ENCODE measurements at places on chromosomes 4 and X.

GRCh38 chr4:148730082-148730640 lies 287.9 kb upstream of the NR3C2 start:
- no peak for DNase-seq

DNA sequence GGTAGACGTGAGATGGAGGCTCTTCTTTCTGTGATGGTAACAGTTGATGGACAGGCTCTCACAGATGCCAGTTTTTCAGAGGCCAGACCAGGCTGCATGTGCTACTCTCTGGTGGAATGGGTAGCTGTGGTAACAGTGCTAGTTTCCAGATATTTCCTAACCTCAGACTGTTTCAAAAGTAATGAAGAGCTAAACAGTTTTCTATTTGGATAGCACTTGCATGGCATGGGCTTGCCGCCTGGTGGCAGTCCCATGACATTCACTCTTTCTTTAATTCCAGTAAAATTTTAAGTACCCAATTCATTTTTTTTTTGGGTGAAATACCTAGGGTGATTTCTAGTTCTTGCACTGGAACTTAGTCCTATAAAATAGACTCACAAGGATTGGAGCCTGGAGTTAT lies 220.2 kb upstream of the MAD2L1 start:
- no peak for DNase-seq

DNA sequence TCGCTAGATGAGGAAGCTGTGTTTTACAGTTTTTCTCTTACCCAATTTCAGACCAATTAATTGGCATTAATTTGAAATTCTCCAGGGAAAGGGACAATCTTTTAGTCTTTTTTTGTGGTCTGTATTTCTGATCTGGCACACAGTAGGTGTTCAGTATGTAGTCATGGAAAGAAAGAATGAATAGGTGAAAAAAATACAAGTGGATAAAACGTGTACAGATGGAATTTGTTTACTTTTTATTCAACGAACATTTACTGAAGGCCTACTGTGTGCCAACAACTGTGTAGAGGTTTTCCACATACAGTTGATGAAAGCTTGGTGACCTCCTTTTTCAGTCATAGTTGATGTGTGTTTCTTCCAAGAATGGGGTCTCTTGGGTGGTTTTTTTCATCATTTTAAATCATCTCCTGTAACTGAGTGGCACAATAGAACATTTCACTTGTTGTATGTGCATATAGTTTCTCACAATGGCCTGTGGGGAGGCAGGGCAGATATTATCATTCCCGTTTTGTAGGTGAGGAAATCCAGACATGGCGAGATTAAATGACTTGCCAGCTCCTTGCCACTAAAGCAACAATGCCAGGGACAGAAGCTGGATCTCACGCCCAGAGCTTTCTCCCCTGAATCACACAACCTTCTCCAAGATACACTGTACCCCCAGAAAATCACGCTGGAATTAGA lies 102.4 kb downstream of the CEP135 start:
- DNase-seq: no peak

- DNase-seq: no peak
These were observed 1.8 kb downstream of the SGMS2 start for GRCh38 chr4:107826421-107826980.

DNA sequence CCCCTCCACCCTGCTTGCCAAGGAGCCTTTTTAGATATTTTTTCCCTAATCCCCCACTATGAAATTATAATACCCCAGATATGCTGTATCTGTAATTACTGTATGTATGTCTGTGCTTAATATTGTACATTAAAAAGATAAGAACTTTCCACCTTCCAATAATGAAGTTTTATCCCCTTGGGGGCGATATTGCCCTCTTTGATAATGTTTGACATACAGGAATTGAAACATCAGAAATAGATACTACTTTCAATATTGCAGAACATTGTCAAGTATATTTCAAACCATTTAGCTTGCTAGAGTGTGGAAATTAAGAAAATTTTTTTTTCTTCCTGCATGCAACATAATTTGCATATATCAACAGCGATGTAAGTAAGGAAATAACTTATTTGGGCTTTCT lies 58.9 kb downstream of the NAF1 start:
- DNase-seq: no peak

GRCh38 chr4:78298618-78299017 lies 241.5 kb downstream of the FRAS1 start:
- DNase-seq: no peak

GRCh38 chr4:122890147-122890795 lies 32.1 kb downstream of the NUDT6 start:
- DNase-seq: no peak

GRCh38 chr4:7430368-7430964 lies 4.3 kb downstream of the PSAPL1 start:
- DNase-seq: no peak

GRCh38 chr4:26529479-26529878 lies 39.2 kb upstream of the CCKAR start:
- DNase-seq: no peak

GRCh38 chrX:136759968-136760367 lies 20.8 kb downstream of the ARHGEF6 start:
- no peak for DNase-seq

DNA sequence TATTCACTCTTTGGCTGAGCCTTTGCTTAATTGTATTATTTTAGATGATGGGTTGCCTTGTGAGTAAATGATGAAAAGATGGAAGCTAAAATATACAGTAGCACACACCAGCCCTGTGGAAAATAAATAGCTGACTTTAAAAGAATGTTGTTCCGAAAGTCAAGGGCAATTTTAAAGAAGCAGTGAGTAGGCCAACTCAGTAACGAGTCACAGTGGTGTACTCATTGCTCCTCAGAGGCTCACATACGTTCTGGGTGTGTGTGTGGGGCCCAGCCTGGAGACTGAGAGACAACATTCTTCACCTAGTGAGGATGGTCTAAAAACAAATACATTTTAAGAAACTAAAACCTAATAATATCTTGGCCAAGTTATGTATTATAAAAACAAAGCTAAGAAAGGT lies 640.3 kb downstream of the TRIML1 start:
- no peak for DNase-seq

- no peak for DNase-seq
These were observed 1.2 kb upstream of the BLTP1 start for GRCh38 chr4:122150931-122151330.

GRCh38 chrX:40418146-40418812 lies 162.5 kb upstream of the ATP6AP2 start:
- DNase-seq: no peak

- no peak for DNase-seq
These were observed 84.9 kb downstream of the GAB1 start for GRCh38 chr4:143421609-143422008.

- peak; percentile 48 for DNase-seq
These were observed 8.7 kb downstream of the P2RY8 start for GRCh38 chrX:1528186-1528883.

GRCh38 chr4:46656071-46656470 lies 253.0 kb downstream of the COX7B2 start:
- DNase-seq: no peak

DNA sequence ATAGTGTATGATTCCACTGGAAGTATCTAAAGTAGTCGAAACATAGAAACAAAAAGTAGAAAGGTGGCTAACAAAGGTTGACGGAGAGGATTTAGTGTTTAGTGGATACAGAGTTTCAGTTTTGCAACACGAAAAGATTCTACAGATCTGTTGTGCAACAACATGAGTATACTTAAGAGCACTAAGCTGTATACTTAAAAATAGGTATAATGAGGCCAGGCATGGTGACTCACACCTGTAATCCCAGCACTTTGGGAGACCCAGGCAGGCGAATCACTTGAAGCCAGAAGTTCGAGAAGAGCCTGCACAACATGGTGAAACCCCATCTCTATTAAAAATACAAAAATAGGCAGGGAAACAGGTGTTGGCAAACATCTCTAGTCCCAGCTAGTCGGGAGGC lies 7.9 kb upstream of the ATRX start:
- DNase-seq: no peak

DNA sequence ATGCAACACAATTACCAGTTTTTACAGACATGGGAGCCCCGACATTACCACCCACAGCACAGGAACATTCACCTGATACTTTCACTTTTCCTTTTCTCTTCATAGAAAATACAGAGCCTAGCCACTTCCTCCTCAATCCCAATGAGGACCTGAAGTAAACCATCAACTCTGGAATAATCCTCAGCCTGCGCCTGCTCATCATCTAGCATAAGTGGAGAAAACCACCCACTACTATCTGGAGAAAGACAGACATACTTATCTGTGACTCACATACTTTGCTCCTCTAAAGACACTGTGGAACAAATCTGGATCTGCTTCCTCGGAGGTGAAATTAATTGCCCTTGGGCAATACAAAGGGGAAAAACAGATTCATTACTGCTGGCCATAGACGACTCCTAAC lies 47.8 kb downstream of the ZCCHC13 start:
- no peak for DNase-seq

GRCh38 chr4:87354168-87355102 lies 31.8 kb upstream of the HSD17B13 start:
- DNase-seq: no peak

DNA sequence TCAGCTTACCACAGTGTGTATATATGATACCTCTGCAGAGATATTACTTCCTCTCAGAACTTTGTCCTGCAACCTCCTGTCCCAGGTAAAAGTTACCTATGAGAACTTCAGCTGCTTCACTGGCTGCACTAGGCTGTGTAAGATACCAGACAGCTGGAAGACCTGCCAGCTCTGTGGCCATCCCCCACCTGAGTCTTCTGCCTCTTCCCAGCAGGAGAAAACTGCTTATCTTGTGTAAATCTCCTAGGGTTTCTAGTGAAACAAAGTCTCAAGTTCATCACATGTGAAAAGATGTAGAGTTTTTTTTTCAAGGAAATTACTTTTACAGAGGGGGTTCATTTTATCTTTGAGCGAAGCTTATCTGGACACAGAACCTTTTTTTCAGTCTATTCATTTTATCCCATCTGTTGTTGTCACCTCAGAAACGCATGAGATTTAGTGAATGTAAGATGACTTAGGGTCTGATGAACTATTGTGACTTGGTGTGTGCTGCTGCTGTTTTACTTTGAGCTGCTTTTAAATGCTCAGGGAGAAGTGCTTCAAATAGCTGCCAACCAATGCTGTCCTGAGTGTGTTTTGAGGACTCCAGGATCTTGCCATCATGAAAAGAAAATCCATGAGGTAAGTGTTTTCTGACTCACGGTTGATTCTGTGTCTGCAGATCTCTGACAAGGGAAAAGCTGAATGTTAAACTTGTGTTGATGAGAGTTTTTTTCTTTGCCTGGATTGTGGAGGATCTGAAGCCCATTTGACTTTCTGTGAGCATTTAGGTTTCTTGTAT lies 187.8 kb downstream of the FRAS1 start:
- no peak for DNase-seq

DNA sequence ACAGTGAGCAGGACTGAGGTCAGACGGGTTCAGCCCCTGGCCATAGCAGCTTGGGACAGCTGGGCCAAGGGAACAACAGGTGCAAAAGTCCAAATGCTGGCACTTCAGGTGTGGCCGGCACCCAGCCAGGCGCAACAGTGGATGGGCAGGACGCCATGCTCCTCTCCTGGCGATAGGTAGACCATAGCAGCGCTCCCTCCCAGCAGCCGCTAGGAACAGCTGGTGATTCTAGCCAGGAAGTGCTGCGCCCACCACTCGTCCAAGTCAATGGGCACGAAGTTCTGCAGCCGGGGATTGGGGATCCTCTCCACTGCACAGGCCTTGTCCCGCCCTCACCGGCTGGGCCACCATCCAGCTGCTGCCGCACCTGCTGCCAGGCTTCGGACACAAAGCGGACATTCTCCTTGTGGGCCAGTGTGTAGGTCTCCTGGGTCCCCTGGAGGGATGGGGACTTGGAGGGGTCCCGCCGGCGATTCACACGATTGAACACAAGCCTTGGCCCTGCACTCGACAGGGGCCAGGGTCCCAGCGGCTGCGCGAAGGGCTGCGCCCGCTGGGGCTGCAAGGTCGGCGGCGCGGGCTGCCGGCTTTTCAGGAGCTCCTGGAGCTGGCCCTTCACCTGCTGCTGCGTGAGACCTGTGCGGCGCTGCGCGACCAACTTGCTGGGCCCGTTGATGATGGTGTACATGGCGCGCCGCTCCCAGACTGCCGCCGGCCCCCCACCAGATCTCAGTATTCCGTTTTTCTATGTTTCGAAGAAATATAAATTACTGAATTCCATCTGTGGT lies 227.5 kb upstream of the STK26 start:
- DNase-seq: no peak

DNA sequence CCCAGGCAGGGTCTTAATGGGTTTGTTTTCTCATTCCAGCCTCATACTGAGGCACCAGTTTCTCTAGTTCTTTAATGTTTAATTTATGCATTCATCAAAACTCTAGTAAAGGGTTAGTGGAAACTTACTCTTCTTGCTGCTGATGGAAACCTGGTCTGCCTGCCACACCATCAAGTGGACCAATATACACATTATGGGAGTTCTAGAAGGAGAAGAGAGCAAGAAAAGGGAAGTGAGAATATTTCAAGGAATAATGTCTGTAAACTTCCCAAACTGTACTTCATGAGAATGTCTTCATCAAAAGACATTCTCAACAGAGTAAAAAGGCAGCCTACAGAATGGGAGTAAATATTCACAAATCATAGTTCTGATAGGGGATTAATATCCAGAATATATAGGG lies 20.9 kb upstream of the DHX15 start:
- no peak for DNase-seq

DNA sequence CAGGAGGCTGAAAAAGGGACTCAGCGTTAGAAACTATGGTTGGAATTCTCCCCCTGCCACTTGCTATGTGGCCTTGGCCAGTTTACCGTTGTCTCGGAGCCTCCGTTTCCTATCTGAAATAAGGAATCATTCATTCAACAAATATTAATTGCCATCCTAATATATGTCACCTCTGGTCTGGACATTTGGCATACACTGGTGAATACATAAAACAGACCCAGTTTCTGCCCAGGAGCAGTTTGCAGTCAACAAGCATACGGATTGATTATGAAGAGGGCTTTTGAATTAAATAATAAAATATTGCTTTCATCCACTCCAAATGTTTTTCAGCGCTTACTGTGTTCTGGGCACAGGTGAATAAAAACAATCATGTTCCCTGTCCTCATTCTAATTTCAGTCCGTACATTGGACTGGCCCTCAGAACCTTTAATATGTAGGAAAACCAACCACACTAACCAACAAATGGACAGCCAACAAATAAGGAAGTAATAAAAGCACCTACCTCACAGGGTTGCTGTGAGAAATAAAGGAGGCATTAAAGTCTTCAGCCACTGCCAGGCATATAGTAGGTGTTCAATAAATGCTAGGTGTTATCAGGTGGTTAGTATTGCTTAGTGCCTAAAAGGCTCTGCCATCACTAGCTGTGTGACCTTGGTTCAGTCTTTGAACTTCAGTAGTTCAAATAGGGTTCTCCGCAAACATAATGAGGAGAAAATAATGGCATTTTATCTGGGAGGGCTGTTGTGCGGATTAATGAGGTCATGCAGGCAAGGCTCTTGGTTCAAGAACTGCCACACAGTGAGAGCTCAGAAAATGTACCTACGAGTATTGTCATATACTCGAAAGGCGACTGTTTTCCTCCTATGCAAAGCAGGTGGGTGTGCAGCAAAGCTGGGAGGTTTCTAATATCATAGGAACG lies 7.3 kb upstream of the GSX2 start:
- DNase-seq: no peak

DNA sequence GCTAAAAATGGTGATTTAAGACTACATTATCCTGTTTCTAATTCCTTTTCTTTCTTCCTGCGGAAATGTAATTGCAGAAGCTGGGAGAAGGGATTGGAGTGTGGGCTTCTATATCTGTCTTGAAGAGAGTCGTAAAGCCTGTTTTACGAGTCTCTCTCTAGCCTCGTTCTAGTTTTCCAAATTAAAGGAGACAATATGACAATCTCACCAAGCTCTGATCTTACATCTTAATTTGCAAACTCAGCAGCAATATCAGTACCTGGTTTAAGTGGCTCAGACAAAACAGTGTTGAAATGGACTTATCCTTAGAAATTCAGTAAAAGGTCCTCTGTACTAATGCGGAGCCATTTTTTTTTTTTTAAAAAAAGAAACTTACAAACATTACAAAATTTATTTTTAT lies 349.5 kb upstream of the HAND2 start:
- no peak for DNase-seq

Measured in activated T-cell treated with anti-CD3 and anti-CD28 coated beads, Interleukin-2, amount 50 U/mL, for 24 hours (primary cell).